ENCODE measurements at places on chromosomes 7 and 10.
A peak's percentile ranks its signal among the peaks of the same experiment; 100 is the strongest.

GRCh38 chr10:12056748-12057147 lies 12.0 kb upstream of the DHTKD1 start:
- no peak for DNase-seq

DNA sequence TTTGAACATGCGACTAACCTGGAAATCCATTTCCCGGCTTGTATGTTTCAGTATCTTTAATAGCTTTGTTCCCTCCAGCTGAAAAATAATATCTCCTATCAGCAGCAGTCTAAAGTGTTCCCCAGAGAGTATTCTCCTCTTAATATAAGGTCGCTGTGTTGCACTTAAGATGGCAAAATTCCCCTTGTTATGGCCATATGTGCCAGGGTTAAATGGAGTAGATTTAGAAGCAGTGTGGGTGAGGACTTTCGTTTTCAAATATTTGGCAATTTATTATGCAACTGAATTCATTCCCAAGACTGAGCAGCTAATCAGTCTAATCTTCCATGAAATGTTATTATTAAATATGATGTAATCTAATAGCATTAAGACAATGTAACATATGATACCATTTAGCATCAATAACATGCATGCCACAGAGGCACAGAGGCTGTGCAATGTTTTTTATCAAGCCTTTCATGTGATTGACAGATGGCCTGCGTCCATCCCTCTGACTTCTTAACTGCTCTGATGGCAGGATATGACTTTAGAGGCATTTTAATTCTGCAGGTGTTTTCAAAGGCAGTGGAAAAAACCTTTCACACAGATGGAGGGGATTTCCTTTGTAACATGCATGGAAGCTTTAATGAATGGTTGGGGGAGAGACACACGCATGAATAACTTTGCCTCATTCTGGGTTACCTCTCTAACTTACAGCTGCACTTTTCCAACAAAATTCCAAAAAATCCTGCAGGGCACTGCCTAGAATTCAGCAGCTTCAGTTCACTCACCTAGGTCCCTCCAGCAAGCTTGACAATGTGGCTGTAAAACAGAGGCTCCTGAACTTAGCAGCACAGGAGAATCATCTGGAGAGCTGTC lies 55.1 kb upstream of the ZPBP start:
- DNase-seq: no peak

DNA sequence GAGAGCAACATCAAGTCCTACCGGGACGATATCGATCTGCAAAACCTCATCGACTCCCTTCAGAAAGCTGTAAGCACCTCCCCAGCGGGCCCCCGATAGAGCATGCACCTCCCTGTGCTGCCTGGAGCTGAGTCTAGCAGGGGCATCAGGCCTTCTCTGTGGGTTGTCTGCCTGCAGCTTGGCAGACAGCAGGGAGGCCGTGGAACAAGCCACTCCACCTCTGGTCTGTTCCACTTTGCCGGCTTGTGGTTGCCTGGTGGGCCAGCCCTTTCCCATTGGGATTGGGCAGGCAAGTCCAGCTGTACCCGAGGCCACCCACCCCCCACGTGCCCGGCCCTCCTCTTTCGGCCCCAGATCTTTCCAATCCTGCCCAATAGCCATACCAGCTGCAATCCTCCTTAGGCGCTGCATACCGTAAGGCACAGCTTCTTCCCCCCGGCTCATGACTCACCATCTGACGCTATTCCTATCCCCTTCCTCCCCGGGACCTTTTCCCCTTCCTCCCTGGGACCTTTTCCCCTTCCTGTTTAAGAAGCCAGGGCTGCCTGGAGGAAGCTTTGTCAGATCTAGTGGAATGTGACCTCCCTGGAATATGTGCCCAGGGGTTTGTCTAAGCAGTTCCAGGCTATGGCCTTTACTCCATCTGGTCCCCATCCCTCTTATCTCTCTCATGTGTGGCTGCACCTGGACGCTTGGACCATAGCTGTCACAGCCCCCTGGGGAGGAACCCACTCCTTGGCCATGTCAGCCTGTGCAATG lies 28.1 kb upstream of the SH2D4B start:
- no peak for DNase-seq

GRCh38 chr7:95169678-95170077 lies 154.7 kb downstream of the PON1 start:
- DNase-seq: no peak

DNA sequence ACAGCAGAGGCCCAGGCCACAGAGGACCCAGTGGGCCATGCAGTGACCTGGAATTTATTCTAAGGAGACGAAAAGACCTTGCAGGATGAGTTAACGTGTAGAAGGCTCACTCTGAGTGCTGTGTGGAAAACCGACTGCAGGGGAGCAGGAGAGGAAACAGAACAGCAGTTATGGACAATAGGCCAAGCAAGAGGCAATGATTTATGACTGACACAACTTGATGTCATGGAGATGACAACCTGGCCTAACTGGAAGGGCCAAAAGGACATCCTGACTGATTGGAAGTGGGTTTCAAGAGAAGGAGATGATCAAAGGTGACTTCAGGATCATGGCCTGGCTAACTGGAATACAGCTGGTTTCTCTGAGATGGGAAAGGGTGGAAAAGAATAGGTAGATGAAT lies 70.2 kb upstream of the RAPGEF5 start:
- no peak for DNase-seq

DNA sequence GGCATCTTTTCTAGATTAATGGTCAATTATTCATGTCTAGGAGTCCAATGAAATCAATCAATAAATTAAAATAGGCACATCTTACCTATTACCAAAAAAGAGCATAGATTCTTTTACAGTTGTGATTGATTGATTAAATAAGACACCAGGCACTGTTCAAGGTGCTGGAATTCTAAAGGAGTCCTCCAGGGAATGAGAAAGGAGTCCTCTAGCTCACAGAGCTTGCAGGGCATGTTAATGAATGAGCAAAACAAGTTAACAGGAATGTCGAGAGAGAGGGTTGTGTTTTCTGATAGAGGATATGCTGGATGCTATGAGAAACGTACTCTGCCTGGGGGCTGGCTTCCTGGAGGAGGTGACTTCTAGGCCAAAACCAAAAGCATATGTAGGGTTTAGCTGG lies 191.4 kb downstream of the BMPER start:
- no peak for DNase-seq

DNA sequence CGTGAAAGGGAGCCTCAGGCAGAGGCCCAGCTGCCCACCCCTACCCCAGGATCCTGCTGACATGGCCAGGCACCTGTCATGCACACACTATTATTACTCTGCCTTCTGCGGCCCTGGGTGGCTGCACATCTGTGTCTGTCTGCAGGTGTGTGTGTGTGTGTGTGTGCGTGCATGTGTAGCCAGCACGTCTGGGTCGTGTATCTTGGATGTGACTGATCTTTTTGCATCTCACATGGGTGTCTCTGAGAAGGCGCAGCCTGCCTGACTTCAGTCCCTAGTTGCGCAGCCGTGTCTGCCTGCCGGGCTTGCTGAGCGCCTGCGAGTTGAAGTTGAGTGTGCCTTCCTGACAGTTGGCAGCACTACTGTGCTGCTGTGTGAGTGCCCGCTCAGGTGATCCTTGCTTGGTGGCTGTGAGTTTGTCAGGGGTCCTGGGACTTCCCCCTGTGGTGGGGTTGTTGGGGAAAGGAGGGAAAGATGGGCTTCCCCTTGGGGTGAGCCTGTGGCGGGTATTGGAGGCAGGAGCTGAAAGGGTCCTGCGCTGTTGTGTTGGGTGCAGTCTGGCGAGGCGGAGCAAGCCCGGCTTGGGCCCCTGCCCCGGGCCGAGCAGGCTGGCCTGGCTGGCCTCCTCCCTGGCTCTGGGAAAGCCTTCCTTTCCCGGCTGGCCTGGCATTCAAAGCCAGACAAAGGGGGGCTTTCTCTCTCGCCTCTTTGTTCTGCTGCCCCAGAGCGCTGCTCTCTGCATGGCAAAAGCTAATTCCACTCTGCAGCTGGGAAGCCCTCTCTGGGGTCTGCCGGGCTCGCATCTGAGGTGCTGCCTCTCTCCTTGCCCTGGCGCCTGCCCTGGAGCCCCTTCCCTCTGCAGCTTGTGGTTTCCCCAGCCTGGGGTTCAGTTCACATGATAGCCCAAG lies 4.9 kb downstream of the TRIM8 start:
- DNase-seq: peak; percentile 30

DNA sequence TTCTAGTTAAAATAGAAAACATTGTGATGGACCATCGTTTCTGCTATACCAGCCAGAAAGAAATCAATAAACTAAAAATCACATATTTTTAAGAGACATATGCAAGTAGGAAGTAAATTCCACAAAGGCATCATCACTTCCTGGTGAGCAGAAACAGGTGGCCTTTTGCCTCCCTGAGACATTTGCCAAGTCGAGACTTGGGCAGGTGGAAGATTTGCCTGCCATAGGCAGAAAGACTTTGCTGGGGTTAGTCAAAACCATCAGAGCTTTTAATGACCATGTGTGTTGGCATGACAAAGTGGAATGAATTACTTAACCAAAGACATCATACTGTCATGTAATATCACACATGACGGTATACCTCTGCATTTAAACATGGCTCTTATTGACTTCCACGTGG lies 66.0 kb upstream of the FGL2 start:
- no peak for DNase-seq

DNA sequence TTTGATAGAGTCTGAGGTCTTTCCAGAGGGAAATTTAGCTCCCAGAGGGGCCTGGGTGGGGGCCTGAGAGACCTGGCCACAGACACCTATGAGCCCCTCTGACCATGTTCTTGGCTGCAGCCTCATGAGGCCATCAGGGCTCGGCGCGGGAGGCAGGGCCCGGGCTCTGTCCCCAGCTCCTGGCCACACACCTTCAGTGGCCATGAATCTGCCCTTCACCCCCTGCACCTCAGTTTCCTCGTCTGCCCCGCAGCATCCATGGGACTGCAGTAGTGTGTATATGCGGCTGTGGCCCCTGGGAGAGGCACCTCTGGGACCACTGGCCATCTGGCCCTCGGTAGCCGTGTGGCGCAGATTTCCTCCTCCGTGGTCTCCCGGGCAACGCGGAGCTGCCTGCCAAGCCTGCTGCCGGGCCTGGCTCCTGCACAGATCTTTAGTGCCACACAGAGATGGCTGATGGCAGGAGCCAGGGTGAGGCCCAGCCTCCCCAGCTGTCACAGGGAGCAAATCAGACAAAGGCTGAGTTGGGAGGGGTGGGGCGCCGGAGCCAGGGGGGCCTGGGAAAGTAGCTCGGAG lies 23.6 kb upstream of the ADCYAP1R1 start:
- DNase-seq: no peak

DNA sequence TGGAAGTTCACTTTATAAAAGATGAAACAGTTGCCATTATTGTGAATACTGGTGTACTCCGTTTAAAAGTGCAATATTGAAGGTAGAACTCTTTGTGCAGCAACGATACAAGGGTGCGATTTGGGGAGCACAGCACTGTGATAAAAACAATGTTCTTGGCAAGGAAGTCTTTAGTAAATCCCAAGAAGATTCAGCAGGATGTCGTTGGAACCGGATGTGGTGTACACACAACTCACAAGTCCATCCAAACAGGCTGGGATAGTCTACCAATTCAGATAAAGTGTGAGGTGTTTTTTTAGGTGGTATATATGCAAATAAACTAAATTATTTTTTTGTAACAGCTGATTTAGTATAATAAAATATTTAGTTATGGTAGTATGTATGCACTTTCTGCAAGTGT lies 46.7 kb downstream of the ZNF777 start:
- no peak for DNase-seq

DNA sequence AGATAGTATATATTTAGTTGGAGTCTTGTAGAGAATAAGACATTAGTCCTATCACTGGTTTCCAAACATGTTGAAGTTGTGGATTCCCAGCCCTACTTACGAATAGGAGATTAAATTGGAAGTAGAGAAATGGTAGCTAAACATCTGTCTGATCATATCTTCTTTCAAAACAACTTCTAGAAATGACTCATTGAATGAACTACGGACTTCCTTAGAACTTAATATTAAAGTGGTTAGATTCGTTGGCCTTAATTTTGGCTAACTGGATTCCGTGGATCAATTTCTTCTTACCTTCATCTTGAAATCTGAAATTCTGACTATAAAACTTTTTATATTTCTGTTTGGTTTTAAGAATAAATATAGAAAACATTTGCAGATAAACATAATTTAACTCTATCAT lies 3.4 kb downstream of the PHF14 start:
- DNase-seq: no peak

GRCh38 chr7:16114633-16115032 lies 306.7 kb downstream of the CRPPA start:
- no peak for DNase-seq

GRCh38 chr7:42856605-42856987 lies 55.3 kb downstream of the C7orf25 start:
- no peak for DNase-seq

- no peak for DNase-seq
These were observed 47.4 kb upstream of the CC2D2B start for GRCh38 chr10:95860166-95860940.

- no peak for DNase-seq
These were observed 40.5 kb downstream of the ERCC6 start for GRCh38 chr10:49498425-49498824.

DNA sequence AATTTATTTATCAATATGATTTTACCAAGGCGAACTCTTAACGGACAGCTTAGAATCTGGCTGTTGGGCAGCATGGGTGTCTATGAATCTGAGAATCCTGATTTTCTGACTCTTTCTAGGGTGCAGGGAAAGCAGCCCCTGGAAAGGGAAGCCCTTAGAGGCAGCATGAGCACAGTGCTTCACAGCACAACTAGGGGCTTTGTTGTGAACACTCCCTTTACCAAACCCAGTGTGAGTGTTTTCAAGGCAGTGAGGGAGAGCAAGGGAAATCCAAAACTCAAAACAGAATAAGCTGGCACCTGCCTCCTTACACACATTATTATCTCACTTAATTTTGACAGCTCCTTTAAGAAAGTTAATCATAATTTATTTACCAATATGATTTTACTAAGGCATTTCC lies 116.3 kb upstream of the CSTF2T start:
- no peak for DNase-seq

DNA sequence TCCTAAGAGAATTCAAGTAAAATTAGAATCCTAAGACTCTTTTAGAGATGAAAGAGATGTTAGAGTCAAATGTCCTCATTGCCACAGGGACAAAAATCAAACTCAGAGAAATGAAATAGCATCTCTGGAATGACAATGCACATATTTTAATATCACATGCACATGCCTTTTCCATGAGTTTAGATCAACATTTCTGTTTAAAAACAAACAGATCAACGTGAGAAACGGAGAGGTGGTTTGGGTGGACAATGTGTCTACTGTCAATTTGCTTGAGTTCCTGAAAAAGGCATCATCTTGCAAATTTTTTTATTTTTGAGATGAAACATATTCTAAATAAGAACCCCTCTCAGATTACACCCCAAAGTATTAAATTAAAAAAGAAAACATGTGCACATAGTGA lies 130.0 kb downstream of the CHRM2 start:
- DNase-seq: no peak

DNA sequence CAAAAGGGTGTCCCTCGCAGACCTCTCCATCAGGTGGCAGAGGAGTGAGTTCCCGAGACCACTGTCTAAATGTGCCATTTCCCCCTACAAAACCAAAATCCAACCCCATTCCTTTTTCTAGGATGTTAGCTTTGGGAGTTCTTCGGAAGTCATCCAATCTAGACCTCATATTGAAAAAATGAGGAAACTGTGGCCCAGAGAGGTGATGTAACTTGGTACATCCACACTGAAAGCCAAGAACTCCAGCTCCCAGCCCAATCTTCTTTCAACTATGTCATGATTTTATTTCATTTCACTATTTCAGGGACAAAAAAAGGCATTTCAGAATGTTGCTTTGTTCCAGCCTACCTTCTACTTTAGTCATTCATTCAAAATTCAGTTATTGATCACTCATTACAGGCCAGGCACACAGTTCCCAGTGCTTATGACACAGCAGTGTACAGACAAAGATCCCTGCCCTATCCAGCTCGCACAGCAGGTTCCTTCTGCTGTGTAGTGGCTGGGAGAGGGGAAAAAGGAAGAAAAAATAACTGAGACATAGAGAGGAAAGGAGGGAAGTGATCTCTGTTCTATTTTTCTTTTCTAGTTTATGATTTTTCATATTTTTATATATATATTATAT lies 35.8 kb downstream of the SCRN1 start:
- DNase-seq: no peak

All from activated CD4-positive, alpha-beta T cell treated with anti-CD3 and anti-CD28 coated beads for 1 hour (primary cell).